ENCODE measurements at places on chromosomes 16 and 17.

DNA sequence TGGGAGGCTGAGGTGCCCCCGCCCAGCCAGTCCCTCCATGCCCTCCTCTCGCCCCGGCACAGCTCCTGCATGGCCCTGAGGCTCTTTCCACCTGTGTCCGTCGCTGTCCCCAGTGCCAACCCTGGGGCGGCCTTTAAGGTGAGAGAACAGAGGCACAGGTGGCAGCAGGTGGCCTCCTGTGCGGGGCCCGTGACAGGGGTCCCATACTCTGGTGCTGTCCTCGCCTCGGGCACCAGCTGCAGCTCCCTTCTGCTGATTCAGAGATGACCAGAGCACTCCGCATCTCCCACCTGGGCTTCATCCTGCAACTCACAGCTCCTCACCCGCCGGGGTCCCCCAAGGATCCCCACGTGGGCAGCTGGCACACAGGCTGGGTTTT, 8.0 kb downstream of the PRSS27 start:
- DNase-seq = no peak

- no peak for DNase-seq
These were observed 229.2 kb upstream of the WSCD1 start for GRCh38 chr17:5840811-5841446.

DNA sequence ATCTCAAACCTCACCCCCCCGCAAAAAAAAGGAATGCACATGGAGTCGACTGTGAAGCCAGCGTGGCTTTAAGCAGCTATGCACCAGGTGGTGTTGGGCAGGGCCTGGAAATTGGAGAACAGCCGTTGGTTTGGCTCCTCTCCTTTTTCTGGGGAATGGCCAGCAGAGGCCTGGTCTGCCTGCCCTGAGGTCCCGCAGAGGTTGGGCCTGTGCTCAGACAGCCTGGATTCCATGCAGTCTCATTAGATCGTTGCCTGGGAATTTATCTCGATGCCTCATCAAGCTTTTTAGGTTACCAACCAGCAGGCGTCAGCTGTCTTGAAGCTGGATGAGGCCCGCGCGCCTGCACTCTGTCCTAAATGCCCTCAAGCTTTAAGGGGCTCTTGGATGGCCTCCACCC, 9.8 kb downstream of the SLC12A3 start:
- peak; percentile 47 for DNase-seq

GRCh38 chr17:35235917-35236316, 7.0 kb upstream of the SLFN5 start:
- DNase-seq = no peak

DNA sequence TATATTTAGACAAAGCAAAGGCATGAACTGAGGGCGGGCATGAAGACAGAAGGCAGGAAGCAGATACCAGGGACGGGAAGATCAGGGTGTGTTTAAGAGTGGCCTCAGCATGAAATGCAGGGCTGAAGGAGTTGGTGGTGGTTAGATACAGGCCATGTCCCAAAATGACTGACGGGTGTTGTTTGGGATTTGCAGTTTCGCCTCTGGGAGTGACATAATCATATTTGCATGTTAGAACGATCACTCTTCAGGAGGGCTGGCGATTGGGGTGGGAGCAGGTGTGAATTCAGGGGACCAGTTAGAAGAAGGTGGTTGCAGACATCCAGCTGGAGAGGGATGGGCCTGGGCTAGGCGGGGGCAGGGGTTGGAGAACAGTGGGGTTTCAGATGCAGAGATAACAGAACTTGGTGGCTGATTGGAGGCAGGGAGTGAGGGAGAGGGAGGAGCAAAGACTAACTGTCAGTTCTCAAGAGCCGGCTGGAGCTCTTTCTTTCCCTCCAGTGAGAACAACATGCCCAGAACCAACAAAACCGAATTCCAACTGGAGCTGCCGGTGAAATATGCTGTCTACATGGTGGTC, 27.2 kb upstream of the ITGAX start:
- DNase-seq = no peak

- DNase-seq = no peak
These were observed 197.5 kb downstream of the RPTOR start for GRCh38 chr17:80742091-80742490.

DNA sequence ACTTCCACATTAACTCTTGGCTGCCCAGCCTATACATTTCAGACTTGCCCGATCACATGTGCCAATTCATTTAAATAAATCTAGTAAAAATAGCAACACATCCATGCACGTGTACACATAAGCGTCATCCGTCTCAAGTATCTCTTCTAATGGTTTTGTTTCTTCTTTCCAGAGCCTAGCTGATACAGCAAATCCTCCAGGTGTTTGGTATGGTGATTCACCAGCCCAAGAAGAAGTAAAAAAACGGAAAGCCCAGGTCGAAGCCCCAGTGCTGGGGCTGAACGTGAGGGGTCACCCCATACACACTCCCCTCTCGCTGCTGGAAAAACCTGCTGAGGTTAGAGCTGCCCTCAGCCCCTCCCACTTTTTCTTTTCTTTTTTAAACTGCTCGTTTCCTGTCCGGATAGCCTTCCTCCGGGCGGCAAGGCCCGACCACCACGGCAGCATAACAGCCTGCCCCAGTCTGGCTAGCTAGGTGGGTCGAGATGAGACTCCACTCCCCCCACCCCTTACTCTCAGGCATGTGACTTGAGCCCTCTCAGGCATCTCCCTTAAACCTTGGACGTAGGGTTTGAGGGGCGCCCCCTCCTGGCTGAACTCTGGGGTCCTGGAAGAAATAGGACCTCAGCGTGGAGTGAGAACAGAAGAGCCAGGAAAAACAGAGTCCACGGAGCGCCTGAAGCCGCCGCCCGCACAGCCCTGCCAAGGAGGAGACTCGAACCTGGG, 13.9 kb upstream of the OR1F1 start:
- no peak for DNase-seq

DNA sequence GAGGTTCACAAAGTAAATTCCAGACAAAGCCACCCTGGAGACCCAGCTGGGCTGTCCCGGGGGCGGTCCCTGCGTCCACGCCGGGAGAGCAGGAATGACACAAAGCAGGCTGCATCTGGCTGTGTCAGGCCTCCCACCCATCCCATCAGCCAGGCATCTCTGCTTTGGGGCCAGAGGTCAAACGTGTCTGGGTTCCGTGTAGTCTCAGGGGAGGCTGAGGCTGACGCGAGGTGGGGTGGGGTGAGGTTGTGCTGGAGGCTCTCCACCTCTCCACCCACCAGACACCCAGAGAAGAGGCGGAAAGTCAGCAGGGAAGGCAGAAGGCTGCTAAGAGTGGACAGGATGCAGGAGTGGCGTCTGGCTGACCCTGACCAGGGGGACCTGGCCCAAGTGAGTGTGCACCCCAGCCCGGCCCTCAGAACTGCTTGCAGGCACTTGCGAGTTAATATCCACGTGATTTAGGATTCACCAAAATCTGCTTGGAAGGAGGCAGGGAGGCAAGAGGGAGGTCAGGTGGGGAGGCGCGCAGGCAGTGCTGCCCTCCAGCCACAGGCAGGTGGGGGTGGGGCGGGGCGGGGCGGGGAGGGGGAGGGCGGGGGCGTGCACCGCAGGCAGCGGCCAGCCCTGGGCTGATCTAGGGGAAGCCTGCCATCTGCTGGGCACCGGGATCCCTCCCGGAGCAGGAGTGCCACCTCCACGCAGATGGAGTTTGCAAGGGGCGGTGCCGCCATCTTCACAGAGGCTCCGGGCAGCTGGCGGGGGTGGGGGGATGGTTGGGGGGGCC, 44.3 kb downstream of the TBC1D16 start:
- DNase-seq = peak; percentile 82

- DNase-seq = no peak
These were observed 13.9 kb upstream of the PSMC3IP start for GRCh38 chr17:42591411-42591810.

DNA sequence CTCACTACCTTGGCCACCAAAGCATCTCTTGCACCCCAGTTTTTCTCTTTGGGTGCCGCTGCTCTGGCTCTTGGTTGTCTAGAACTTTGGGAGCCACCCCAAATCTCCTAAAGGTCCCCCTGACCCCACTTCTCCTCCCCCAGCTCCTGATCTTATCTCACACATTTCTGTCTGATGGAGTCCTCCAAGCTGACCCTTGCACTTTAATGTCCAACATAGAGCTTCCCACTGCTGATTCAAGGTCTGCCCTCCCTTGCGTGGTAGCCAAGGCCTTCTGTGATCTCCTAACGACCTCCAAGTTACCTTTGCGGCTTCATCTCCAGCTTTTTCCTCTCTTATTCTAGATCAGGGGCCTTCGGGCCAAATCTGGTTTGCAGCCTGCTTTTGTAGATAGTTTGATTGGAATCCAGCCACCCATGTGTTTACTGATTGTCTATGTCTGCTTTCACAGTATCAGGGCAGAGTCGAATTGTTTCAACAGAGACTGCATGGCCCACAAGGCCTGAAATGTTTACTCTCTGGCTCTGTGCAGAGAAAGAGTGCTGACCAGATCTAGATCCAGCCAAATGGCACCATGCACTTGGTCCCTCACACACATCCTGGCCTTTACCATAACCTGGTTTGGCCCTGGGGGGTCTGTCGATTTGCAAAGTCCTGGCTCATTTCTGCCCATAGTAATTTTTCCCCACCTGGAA, 168.6 kb downstream of the HAPSTR1 start:
- DNase-seq = no peak

GRCh38 chr17:78019976-78020716, 61.6 kb downstream of the TNRC6C start:
- DNase-seq = no peak

GRCh38 chr16:84302111-84302954, 7.7 kb downstream of the WFDC1 start:
- DNase-seq = no peak

GRCh38 chr17:56779322-56779721, 54.4 kb downstream of the C17orf67 start:
- no peak for DNase-seq

Data from choroid plexus epithelial cell (primary cell).